ENCODE measurements at places on chromosomes 5 and 9.

- no peak for DNase-seq
These were observed 143.9 kb upstream of the SLC1A3 start for GRCh38 chr5:36462295-36463021.

DNA sequence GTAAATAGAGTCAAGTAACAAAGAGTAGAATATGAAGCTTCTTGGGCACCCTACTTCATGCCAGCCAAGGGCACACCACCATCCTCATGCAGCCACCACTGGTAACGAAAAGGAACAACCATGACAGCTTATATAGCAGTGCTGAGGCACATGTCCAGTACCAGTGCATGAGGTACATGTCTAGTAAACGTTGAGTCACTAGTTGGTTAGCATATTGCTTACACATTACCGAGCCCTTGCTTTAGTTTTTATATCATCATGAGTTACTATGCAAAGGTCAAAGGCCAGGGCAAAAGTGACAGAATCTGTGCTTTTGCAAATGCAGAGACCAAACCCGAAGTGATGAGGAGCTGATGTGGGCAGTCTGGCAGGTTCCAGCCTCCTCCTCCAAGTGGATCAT, 147.1 kb upstream of the MAP1B start:
- DNase-seq: no peak

- no peak for DNase-seq
These were observed 62.3 kb downstream of the GCNT1 start for GRCh38 chr9:76521244-76521681.

DNA sequence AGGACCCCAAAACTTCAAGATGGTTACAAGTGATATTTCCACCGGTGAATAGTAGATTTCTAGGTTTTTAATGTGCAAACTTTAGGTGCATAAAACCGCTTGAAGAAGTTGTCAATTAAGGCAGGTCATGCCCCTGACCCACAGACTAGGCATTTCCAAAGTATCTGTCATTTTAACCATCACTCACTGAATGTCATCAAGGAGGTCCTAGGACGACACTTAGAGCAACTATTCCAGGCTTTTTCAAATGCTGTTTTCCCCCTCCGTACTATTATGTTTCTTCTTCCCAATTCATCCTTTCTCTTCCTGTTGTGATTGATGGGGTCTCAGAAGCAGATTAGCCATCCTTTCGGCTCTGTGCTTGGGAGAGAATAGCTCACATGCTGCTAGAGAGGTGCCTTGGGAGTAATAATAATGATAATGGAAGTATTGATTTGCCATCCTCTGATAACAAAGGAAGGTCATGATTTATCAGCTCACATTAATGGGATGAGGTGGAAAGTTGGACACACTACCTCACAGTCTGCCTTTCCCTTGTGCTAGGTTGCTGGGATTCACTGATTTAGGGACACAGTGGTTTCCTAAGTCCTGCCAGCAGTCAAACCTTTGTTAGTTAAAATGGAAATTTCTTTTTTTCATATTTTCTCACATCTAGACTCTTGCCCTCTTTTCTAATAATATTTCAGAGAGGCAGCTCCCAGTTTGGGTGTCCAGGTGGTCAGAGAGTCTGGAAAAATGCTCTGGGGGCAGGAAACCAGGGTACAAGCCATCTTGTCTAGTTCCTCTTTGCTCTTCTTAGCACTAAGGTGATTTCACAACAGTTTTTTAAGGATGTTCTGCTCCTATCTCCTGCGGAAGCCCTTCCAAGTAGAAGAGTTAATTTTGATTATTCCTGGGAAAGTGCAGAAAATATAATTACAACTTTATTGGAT, 67.0 kb downstream of the PTTG1 start:
- DNase-seq: no peak
